ENCODE measurements at places on chromosomes 1 and 21. TPM values are rescaled to one million over a fixed set of nuclear protein-coding genes. Genes with fewer than 3 reads are reported as not detected.

KIF17 gene
- total RNA-seq = 2.5 TPM

TNFRSF1B gene
- 98.5 TPM for total RNA-seq

SHISA4 gene
- 39.9 TPM for total RNA-seq

IFNAR1 gene
- total RNA-seq = 45.6 TPM

LRRIQ3 gene
- total RNA-seq = 0.36 TPM

TNNT2 gene
- total RNA-seq = 0.21 TPM

CYP2J2 gene
- 0.16 TPM for total RNA-seq

DNA sequence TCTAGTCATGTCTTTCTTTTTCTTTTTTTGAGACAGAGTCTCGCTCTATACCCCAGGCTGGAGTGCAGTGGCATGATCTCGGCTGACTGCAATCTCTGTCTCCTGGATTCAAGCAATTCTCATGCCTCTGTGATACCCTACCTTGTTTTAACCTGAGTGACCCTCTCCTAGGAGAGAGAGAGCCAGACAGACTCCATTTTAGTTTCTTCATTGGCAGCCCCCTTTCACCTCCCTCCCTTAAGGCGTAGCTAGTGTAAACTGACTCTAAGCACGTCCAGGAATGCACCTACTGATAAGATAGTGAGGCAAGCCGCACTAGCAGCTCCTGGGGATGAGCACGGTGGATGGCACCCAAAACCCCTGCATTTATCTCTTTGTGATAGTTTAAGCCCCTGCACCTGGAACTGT lies 5.2 kb upstream of the PKNOX1 start:
- DNase-seq = no peak

- no peak for DNase-seq
Measured at GRCh38 chr1:231847612-231848397, 221.2 kb downstream of the DISC1 start.

DNA sequence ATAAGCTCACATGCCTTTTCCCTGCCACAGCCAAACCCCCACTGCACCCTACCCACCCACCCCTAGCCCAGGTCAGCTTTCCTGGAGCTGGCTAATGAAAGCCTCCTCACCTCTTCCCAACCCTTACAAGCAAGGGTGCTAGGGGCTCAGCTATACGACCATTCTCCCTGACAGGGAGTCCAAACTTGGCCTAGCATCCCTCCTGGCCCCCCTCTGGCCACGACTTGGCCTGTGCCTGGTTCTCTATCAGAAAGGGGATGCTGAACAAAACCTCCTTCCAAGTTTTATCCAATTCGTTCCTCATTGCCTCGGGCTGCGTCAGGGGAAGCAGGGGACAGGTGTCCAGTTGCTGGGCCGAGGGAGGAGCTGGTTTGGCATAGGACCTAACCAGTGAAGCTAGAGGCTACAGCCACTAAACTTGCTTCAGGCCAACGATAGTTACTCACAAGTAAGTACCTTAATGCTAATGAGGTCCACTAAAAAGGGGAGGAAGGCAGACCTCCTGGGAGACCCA lies 8.6 kb downstream of the TMEM81 start:
- DNase-seq = no peak

DNA sequence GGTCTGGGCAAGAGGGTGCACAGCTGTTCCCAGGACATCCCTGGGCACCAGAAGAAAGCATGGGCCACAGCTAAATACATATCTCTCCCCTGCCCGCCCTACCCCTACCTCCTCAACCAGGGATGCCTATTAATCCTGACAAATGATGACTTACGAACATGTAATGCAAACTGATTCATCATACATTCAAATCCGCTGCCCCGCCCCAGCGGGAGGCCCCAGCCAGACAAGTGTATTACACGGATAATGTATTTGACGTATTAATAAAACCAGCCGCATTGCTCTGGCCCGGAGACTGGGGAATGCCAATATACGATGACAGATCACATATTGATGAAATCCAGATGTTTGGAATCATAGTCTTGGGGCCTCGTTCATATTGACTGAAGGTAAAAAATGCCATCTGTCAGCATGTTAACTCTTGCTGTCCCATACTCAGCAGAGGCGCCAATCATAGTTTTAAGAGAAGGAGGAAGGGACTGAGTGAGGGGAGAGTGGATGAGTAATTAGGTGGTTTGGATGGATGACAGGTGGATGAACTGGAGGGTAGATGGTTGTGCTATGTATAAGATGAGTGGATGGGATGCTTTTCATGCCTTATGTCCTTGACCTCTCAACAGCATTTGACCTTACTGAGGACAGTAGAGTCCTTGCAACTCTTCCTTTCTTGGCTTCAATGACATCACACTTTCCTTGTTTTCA lies 68.2 kb downstream of the TMEM53 start:
- peak; percentile 23 for DNase-seq

- no peak for DNase-seq
Measured at GRCh38 chr1:162065016-162065415, 4.5 kb upstream of the NOS1AP start.

GRCh38 chr1:28249866-28250295 lies 9.4 kb upstream of the SESN2 start:
- no peak for DNase-seq

- DNase-seq = no peak
Measured at GRCh38 chr1:167022384-167022783, 33.3 kb downstream of the MAEL start.

DNA sequence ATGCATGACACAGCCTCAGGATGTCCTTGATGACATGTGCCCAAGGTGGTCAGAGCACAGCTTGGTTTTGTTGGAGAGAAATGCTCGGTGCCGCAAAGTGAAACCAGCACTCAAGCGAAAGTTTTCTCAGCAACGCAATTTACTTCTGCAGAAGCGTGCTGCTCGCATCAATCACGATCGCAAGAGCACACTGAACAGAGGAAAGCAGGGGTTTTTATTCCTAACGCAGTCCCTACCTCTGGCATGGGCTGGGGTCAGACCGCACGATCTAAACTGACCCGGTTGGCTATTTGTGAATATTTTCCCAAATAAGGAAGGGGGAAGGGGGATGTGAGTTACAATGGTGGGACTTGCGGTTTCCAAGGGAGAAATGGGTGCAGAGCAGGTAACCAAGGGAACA lies 809 bp upstream of the ZNF669 start:
- no peak for DNase-seq

DNA sequence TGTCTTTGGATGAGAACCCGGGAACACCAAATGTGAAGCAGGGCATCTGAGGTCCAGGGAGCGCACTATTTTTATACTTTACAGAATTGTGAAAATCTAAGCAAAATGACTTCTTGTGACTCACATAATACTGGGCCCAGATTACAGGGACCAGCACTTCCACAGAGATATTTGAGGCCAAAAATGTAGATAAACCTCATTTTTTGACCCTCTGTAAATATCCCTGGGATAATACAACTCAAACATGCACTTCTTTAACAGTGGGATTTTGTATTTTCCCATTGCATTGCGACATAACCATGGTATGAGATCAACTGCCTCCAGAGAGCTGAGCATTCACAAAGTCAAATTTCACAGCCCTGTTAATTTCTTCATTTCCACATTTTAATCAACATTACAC lies 289.4 kb upstream of the ADGRL4 start:
- DNase-seq = no peak

- DNase-seq = no peak
Measured at GRCh38 chr21:45485686-45486442, 56.4 kb downstream of the SLC19A1 start.

GRCh38 chr1:168195199-168196135 lies 16.7 kb downstream of the TIPRL start:
- no peak for DNase-seq

DNA sequence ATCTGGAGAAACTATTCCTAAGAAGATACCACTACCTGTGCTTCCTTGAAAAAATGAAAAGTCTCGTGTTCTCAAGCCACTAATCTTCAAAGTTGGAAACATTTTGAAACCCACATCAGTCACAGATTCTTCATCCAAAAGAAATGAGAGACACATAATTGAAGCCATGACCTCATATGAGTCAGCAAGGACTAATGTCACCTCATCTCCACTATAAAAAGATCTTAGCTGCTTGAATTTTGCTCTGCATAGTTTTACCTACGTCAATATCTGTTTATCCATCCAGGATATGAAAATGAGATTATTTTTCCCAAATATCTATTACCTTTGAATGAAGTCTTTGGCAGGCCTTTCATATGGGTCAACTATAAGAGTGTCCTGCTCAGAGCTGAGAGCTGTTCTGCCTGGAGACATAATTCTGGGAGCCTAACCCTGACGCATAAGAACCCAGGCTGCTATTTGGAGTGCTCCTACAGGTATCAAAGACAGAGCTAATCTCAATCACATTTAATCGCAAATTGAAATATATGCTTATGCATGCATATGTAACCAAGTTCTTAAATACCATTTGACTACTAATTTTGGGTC lies 312.5 kb upstream of the PKN2 start:
- DNase-seq = no peak

GRCh38 chr1:51690285-51690961 lies 73.5 kb downstream of the OSBPL9 start:
- no peak for DNase-seq

DNA sequence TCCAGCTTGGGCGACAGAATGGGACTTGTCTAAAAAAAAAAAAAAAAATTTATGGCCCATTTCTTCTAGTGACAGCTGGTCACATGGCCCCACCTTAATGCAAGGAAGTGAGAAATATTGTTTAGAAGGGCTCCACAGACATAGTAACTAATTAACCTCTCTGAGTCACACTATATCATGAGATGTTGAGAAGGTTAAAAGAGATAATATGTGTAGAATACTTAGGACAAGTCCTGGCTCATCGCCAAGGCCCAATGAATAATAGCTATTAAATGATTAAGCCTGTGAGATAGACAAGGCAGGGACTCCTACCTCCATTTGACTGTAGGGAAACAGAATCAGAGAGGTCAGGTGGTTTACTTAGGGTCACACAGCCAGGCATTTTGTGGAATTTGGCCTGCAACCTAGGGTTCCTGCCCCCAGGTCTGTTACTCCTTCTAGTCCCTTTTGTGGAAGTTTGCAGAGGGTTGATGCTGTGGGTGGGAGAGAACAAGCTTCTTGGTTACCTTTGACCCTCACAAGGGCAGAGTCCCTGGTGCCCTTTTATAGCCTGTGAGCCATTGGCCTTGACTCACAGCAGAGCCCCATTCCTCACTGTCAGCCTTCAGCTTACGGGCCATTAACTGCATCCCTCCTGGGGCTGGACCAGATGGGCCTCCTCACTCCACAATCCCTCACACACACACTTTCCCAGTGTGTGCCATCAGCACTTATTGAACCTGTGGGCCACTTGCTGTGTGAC lies 48.5 kb downstream of the OPRD1 start:
- no peak for DNase-seq

Measured in aorta (tissue), 5 donors.